Right ventricle myocardium superior (tissue), 1 donor: ENCODE measurements at places on chromosomes 7 and 10. TPM values are rescaled to one million over a fixed set of nuclear protein-coding genes. Genes with fewer than 3 reads are reported as not detected.

MYOZ1 gene
- 0.38 TPM for total RNA-seq

OR13A1 gene
- total RNA-seq, result not detected

DNA sequence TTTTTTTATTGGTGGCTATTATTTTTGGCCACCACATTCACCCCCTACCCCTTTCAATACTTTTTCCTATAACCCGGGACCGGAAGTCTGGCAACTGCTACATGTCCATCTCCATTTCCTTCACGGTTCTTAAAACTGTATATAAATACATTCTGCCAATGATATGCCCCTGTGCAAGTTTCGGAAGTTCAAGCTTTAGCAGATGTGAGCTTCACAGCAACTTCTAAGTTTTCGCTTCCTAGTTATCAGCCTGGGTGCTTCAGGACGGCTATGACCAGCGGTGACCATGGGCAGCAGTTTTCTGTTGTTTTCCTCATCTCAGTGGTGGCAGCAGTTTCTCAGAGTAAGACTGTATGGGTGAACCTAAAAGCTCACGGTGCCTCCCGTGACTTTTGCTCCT is 153.5 kb upstream of the NFE2L3 start:
- DNase-seq, result no peak

GRCh38 chr7:106031300-106032035 is 68.4 kb downstream of the CDHR3 start:
- no peak for DNase-seq
